Right atrium auricular region (tissue), 2 donors: ENCODE measurements at places on chromosomes 7 and 10. TPM values are rescaled to one million over a fixed set of nuclear protein-coding genes. Genes with fewer than 3 reads are reported as not detected.

Gene PLXDC2
- 24.0 TPM for total RNA-seq

Gene JCAD
- 39.8 TPM for total RNA-seq

Gene GNG11
- 21.8 TPM for total RNA-seq

Gene TUBAL3
- not detected for total RNA-seq

Gene TMEM270
- not detected for total RNA-seq

Gene BEND7
- total RNA-seq: 11.6 TPM

GRCh38 chr7:123633553-123633952, 22.1 kb upstream of the LMOD2 start:
- DNase-seq: no peak

- DNase-seq: no peak
These were observed 5.7 kb downstream of the SLC25A40 start for GRCh38 chr7:87870471-87870870.

GRCh38 chr10:132520177-132520811, 17.3 kb upstream of the INPP5A start:
- no peak for DNase-seq

DNA sequence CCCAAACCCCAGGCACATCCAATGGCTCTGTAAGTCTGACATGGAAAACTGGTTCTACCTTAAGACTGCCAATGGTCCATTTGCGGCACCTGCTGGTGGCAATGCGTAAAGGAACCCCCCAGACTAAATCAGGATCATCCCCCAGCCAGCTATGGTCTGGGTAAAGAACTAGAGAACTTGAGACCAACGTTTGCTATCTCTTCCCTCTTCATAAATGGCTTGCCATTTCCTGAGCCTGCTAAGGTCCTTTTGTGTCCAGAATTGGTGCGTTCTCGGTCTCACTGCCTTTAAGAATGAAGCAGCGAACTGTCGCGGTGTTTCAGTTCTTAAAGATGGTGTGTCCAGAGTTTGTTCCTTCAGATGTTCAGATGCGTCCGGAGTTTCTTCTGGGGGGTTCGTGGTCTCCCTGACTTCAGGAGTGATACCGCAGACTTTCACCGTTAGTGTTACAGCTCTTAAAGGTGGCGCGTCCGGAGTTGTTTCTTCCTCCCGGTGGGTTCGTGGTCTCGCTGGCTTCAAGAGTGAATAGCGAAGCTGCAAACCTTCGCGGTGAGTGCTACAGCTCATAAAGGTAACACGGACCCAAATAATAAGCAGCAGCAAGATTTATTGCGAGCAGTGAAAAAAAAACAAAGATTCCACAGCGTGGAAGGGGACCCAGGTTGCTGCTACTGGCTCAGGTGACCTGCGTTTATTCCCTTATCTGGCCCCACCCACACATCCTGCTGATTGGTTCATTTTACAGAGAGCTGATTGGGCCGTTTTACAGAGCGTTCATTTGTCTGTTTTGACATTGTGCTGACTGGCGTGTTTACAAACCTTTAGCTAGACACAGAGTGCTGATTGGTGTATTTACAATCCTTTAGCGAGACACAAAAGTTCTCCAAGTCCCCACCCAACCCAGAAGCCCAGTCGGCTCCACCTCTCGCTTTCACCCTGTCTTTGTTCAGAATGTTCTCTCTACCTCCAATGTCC, 95.4 kb downstream of the ELMO1 start:
- no peak for DNase-seq

- DNase-seq: no peak
These were observed 101.0 kb downstream of the AOAH start for GRCh38 chr7:36623247-36623646.

DNA sequence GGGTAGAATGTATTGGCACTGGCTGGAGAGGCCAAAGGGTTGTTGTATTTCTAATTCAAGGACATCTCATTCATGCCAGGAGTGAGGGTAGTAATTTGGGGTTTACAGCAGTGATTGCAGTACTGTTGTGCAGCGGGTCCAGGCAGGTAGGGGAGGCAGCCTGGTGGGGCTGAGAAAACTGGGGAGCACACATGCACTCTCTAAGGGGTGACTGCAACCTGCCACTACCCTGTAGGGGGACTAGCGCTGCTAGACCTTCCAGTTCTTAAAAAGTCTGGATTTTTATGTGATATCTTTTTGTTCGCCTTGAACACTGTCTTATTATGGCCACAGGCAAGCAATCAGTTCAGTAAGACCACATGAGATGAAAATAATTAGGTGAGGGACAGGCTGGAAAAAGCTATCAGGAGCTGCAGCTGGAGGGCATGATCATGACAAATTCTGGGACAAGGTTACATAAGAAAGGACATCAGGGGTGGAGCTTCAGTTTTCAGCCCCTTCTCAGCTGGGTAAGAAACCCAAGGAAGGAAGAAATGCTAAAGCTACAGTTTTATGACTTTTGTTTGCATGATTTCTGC, 149.0 kb downstream of the ARHGAP21 start:
- DNase-seq: no peak

DNA sequence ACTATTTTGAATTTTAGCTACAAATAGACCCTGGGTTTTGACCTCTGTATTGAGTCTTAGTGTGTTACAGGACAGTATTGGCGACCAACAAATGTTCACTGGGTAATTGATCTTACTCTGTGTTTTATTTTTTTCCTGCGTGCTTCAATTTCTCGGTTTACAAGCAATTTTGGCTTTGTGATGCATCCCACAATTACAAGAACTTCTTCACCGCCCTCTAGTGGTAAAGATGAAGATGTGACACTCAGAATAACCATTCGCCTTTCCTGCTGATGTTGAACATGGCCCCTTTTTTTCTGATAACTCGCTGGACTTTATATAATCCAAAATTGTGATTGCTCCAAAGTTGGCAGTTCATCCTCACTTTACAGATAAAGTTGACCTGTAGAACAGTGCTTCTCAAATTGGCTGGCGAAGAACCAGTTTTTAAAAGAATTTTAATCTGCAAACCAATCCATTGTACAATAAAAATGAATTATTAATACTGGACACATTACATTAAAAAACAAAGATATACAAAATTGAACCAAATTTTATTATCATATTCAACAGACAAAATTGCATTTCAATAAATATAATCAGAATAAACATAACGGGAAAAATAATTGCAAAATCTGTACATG, 20.2 kb upstream of the SMC3 start:
- no peak for DNase-seq

DNA sequence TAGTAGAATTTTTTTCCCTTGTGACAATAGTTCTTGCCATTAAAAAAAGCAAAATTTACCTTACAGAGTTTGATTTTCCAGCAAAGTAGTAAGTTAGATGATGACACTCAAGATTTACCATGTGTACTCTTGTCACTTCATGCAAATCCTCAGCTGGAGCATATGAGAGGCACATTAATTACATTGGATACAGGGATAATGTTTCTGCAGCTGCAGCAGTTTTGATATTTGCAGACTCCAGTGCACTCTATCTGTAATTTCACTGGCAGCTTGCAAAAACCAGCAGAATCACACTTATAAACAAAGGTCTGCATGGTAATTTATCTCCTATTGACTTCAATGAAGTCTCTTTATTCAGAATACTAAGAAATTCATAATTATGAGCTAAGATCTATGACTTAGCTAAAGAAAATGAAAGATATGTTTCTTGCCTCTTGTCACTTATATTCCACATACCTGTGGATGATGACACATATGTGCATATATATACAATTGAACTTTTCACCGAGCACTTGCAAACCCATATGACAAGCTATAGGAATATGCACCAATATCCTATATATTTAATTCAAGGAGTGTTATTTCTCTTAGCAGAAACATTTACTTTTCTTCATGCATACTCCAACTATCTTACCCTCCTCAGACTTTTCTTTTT, 530.6 kb downstream of the PHTF2 start:
- no peak for DNase-seq

GRCh38 chr10:37304036-37304435, 178.6 kb downstream of the ANKRD30A start:
- DNase-seq: no peak

- no peak for DNase-seq
These were observed 14.5 kb upstream of the CPA1 start for GRCh38 chr7:130365511-130366441.

DNA sequence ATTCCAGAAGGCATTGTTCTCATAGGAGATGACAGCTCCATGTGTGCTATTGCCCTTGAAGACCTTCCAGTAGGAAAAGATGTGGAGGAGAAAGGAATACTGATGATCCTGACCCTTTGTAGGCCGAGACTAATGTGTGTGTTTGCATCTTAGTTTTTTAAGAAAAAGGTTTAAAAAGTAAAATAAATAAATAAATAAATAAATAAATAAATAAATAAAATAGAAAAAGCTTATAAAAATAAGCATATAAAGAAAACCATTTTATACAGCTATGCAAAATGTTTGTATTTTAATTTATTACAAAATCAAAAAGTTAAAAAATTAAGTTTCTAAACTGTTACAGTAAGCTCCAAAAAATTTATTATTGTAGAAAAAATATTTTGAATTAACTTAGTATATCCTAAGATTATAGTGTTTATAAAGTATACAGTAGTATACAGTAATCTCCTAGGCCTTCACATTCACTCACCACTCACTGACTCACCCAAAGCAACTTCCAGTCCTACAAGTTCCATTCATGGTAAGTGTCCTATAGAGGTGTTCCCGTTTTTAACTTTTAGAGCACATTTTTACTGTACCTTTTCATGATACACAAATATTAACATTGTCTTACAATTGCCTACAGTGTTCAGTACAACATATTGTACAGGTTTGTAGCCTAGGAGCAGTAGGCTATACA, 435.2 kb upstream of the SEMA3A start:
- no peak for DNase-seq

- DNase-seq: no peak
These were observed 277.6 kb downstream of the GATA3 start for GRCh38 chr10:8331896-8332729.

GRCh38 chr10:110885932-110886674, 14.4 kb downstream of the PDCD4 start:
- DNase-seq: no peak

GRCh38 chr7:150866932-150867564, 14.7 kb downstream of the AOC1 start:
- no peak for DNase-seq

DNA sequence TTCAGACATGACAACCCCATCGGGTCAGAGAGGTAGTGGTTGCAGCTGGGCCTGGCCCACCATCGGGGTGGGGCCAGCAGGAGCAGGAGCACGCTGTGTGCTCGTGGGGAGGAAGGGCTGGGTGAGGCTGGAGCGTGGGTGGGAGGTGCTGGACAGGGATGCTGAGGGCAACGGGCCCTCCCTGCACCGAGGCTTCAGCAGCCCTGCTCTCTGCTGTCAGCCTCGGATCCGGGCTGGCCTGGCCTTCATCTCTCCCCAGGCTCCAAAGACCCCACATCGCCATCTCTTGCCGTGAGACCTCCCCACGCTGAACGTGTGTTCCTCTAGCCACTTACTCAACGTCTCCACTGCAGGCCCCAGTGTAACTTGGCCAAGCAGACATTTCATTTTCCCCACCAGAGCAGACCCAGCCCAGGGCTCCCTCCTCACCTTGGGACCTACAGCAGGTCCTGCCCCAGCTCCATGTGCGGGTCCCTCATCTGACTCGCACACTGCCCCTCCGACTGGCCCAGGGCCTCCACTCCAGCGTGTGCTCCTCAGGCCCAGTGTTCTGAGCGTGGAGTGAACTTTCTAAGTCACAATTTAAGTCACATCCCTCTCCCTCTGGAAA, 462.4 kb downstream of the DNAJB6 start:
- no peak for DNase-seq
